ENCODE measurements at places on chromosomes 3 and 15.

- DNase-seq, result no peak
These were observed at the start of gene DCLK3 for GRCh38 chr3:36763850-36764703. Gene DCLK3, minus strand, starts transcription at chr3:36764553. Its CDS starts 290 bp downstream, at chr3:36764263.

DNA sequence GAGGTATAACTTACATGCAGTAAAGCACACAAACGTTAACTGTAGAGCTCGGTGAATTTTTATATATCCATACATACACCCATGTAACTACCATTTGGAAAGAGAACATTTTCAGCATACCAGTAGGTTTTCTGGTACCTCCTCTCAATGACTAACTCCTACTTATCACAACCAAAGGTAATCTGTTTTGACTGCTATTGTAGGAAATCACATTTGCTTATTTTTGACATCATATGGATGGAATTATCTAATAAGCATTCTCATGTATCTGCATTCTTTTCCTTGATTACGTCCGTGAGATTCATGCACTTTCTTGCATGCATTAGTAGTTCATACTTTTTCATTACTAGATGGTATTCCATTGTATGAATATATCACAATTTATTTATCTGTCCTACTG is 76.8 kb downstream of the CSNK1G1 start:
- DNase-seq, result no peak

DNA sequence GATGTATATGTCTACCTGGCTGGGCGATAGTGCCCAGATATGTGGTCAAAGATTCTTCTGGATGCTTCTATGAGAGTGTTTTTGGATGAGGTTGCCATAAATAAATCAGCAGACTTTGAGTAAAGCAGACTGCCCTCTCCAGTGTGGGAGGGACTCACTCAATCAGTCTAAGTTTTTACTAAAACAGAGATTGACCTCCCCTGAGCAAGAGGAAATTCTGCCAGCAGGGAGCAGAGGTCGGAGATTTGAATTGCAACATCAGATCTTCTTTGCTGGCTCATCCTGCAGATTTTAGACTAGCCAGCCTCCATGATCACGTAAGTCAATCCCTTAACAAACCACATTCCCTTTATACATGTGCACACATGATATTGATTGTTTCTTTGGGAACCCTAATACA is 300.9 kb downstream of the MCTP2 start:
- DNase-seq, result no peak

- no peak for DNase-seq
These were observed 2.6 kb downstream of the DCLK3 start for GRCh38 chr3:36761779-36762178.

DNA sequence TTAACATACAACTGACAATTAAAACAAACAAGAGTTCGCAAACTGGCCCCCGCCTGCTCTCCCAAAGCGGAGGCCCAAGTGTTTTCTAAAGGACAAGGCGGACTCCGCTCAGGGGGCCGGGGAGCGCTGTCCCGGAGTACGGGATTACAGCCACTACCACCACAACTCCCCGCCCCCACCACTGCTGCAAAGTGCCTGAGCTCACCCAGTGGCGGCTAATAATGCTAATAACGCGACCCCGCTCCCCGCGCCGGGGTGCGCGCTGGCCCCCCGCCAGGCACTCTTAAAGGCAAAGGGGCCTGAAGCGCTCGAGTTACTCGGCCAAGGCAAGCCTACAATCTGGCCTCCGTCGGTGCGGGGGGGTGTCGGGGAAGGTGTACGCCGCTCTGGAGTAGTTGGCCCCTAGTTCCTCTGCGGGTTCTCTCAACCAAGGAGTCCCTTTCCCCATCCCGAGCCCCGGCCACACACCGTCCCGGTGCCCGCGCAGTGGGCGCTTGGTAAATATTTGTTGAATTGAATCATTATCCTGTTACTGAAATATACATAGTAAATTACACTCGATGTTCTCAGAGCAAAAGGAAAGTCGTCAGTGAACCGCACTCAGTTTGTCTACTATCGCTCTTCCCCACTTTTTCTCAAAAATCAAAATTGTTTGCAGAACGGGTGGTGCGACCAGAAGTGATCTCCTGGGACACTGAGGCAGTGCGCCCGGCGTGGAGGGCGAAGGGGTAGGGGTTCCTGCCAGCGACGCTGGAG is 827 bp downstream of the WNT5A start:
- no peak for DNase-seq

- DNase-seq, result no peak
These were observed 5.6 kb upstream of the AP3S2 start for GRCh38 chr15:89899295-89899945.

DNA sequence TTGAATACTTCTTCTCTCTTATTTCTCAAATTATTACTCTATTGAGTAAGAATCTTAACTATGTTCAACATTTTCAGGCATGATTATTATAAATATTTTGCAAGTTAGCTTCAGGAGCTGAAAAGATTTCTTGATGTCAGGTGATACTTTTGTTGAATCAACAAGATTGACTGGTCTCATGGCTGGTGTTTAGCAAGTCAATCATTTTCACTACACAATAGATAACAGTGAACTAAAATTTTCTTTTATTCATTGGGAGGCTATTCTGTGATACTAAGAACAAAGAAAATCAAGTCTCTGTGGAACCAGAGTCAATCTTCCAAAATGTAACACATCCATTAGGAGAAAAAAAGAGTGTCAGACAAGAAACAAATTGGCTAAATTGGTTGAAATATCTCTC is 476.7 kb downstream of the CNTN3 start:
- no peak for DNase-seq

- DNase-seq, result no peak
These were observed 254.6 kb upstream of the SOX14 start for GRCh38 chr3:137509354-137510045.

GRCh38 chr3:140552403-140552802 is 125.5 kb upstream of the TRIM42 start:
- DNase-seq, result no peak

DNA sequence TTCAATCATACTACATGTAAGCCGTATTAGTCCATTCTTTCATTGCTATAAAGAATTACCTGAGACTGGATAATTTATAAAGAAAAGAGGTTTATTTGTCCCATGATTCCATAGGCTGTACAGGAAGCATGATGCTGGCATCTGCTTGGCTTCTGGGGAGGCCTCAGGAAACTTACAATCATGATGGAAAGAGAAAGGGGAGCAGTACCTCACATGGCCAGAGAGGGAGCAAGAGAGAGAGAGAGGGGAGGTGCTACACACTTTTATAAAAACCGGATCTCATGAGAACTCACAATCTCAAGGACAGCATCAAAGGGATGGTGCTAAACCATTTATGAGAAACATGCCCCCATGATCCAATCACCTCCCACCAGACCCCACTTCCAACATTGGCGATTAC is 14.3 kb upstream of the CLASP2 start:
- DNase-seq, result no peak

DNA sequence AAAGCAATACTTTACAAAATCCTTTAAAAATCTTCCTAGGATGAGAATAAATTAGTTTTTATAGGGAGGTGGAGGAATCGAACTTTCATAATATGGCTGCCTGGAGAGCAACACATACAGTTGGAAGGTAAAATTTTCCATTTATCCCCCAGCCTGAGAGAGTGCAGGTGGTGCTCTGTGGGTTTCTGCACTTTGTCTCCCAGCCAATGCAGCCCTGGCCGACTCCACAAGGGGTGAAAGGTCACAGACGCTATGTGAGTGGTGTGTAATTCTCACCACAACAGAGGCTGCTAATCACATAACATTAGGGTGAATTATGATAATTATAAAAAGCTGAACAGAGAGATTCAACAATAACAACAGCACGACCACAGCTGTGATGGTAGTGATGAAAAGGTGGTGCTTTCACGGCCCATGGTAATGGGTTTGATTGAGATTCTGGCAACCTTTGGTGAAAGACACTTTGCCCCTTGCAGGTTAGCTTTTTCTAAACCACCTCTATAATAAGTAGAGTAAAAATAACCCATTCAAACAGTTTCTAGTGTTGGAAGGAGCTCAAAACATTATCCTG is 30.1 kb upstream of the NANOGP8 start:
- no peak for DNase-seq

DNA sequence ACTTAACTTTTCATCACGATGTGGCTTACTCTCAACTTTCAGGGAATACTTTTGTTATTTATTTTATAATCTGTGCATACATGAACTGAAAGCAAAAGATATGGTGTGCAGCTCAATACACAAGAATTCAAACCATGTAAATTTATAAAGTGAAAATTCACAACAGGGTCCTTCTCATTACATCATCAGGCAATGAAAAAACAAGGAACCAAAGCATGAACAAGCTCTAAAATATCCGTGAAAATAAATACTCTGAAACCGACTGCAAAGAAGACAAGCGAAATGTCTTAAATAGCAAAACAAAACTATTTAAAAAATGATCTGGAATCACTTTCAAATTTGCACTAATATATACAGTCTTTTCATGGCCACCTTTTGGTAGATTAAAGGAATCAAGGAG is 28.9 kb downstream of the GNB5 start:
- no peak for DNase-seq
